ENCODE measurements at places on chromosomes 11 and 22. TPM values are rescaled to one million over a fixed set of nuclear protein-coding genes. Genes with fewer than 3 reads are reported as not detected.

DNA sequence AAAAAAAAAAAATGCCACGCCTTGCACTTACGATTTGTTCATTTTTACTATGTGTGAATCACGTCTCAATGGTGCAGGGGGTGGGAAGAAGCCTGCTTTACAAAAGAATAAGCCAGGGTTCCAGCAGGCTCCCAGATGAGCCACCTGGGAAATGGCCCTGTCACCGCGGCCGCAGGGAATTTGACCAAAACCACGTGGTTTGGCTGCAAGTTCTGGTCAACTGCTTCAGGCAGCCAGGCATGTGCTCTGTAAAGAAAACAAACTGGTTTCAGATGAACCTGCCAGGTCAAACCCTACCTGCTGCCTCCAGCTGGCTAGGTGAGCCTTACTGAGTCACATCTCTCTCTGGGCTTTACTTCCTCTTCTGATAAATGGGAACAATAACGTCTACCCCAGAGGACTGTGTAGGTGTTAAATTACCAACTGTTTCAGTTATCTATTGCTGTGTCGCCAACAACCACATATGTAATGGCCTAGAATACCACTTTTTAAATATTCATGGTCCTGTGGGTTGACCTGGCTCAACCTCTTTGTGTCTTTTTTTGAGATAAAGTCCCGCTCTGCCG is 30.5 kb upstream of the GCAT start:
- DNase-seq = peak; percentile 96

- peak; percentile 33 for DNase-seq
These were observed 17.2 kb upstream of the MPZL2 start for GRCh38 chr11:118281284-118281683.

The DRD2 gene
- total RNA-seq = not detected

The CECR2 gene
- 0.10 TPM for total RNA-seq

The SLC25A17 gene
- 27.4 TPM for total RNA-seq
